Right kidney (tissue), 9 donors: ENCODE measurements at places on chromosomes 16 and 17.
A peak's percentile ranks its signal among the peaks of the same experiment; 100 is the strongest.

DNA sequence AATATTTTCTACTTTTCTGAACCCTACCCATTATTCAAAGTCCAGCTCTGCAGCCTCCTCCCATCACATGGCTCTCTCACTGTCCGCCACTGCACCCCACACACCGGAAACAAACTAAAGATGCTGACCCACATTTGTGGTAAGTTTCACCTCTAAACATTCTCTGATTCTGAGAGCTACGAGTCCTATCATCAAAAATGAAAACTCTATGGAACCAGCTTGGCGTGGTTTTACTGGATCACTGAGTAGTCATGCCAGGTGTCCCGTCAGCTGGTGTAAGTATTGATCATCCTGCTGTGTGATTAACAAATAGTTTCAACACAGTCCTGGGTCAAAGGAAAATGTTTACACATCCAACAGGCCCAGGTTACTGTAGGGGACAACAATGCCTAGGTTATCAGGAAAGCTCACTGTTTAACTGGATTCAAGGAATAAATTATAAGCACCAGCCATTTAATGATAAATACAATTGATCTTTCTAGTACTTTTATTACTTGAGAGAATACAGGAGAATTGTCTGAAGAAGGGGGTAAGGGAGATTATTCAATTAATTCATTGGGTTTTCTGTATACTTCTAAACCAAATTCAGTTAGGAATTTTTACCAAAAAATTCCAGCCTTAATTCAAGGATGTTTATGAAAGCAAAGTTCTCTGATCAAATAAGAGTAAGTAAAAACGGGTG is 33.9 kb downstream of the CYTH1 start:
- no peak for DNase-seq

DNA sequence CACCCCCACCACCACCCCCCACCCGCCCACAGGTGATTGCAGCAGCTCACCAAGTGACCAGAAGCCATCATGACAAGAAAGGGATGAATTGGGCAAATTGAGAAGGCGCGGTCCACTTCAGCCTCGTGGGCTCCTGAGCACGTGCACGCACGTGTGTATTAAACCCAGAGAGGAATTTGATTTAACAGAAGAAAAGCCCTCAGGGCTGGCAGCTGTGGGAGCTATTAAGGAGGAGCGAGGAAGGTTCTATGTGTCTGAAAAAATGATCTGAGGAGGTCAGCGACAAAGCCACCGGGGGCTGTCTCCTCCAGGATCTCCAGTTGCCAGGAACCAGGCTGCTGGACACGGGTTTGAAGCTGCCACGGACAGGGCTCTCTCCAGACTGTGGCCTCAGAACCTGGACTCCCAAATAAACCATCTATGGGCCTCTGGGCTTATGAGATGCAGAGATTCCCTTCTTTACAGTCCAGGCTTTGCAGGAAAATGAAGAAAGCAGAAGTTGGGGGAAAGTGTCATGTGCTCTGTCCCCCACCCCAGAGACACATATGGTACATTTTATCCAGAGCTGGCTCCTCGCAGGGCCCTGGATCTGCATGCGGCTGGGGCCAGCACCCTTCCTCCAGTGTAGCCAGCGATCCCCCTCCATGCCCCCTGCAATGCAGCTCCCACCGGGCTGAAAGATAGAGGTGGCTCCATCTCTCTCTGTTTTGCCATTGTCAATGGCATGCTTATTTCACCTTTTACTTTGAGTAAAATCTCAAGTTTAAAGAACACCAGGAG is 219.7 kb upstream of the RPL38 start:
- no peak for DNase-seq

GRCh38 chr17:36001862-36002603 is 680 bp upstream of the CCL15 start:
- DNase-seq: peak; percentile 35

- no peak for DNase-seq
These were observed 166.3 kb upstream of the FOXF1 start for GRCh38 chr16:86343796-86344585.

- no peak for DNase-seq
These were observed 43.1 kb downstream of the KLHDC4 start for GRCh38 chr16:87722590-87723225.

DNA sequence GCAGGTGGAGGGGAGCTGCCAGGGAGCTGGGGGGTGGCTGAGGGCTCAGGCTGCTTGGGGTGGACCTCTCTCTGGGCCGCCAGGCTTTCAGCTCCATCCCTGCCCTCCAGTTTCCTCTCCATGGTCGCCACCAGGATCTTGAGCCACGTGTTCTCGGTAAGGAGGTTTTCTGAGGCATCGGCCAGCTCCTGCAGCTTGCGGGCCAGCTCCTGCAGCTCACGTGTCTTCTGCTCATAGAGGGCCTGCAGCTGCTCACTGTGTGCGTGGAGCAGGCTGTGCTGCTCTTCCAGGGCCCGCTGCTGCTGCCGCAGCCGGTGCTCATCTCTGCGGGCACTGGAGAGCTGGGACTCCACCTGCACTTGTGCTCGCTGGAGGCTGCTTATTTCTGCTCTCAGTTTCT is 11.0 kb downstream of the SNN start:
- DNase-seq: no peak

DNA sequence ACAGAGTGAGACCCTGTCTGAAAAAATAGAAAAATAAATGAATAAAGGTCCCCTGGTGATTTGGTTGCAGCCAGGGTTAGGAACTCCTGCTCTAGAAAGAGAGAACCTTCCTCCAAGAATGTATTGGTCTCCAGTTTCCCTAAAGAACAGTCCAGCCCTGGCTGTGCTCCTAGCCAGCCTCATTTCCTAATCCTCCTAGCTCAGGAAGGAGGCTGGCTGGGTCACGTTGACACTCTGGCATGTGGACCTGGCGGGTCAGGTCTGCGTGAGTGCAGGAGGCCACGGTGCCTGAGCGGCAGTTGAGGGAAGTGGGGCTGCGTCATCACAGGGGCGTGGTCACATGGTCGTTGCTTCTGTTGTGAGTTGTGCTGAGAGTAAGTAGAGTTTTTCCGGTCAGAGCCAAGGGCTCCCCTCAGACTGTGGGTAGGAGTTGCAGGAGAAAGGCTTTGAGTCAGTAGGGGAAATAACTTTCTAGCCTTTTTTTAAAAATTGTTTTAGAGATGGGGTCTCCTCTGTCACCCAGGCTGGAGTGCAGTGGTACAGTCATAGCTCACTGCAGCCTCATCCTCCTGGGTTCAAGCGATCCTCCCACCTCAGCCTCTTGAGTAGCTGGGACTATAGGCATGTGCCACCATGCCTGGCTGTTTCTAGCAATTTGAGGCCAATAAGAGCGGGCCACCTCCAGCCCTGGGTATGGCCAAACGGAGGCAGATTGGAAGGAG is 194.0 kb upstream of the CIBAR2 start:
- DNase-seq: peak; percentile 50

DNA sequence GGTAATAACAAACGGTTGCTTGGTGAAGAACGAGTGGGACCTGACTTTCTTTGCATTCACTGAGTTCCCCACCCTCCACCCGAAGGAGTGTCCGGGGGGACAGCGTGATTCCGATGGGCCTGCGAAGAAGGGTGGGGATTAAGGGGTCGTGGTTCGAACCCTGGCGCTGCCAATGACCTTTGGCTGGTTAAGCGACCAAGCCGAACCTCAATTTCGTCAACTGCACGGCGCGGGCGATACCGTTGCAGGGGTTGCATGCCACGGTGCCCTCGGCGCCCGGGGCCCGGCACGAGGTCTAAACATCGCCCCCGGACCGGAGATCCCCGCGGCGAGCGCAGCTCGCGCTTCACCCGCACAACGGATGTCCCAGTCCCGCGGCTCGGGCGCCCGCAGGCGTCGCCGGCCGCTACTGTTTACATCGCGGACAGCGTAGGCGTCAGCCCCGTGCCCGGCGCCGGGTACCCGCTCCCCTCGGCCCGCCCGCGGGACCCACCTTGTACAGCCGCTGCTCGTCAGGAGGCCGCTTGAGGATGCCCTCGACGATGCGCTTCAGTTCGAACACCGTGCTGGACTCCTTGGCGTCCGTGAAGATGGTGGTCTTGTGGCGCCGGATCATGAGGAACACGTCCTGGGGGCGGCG is 460 bp downstream of the ELOB start:
- DNase-seq: peak; percentile 66

- DNase-seq: no peak
These were observed 44.0 kb downstream of the AKAP10 start for GRCh38 chr17:19933628-19934027.

GRCh38 chr17:50027172-50027880 is 28.6 kb upstream of the ITGA3 start:
- DNase-seq: peak; percentile 60

GRCh38 chr16:4860727-4861342 is 13.6 kb downstream of the UBN1 start:
- DNase-seq: no peak

DNA sequence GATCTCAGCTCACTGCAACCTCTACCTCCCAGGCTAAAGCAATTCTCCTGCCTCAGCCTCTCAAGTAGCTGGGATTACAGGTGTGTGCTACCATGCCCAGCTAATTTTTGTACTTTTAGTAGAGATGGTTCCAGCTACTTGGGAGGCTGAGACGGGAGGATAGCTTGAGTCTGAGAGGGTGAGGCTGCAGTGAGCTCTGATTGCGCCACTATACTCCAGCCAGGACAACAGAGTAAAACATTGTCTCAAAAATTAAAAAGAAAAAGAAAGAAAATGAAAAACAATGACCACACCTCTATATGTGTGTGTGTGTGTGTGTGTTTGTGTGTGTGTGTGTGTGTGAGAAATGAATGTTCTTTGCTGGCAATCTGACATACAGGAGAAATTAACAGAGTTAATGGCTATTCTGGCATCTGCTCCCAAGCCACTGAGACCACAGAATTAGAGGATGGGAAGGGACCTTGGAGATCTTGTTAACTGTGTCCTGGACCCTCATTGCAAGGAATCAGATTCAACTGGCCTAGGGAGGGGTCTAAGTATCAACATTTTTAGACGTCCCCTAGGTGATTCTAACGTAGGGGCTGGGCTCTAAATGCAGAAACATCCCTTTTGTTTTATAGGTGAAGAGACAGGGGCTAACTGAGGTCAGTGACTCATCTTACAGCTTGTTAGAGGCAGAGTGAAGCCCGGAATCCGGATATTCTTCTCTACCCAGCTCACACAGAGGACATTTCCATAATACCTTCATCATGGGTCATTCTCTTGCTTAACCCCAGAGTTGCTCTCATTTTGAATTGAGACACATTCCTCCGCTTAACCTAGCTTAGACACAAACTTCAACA is 16.4 kb upstream of the MARCHF10 start:
- DNase-seq: no peak

GRCh38 chr17:48540213-48540612 is 4.7 kb downstream of the HOXB2 start:
- DNase-seq: peak; percentile 44

DNA sequence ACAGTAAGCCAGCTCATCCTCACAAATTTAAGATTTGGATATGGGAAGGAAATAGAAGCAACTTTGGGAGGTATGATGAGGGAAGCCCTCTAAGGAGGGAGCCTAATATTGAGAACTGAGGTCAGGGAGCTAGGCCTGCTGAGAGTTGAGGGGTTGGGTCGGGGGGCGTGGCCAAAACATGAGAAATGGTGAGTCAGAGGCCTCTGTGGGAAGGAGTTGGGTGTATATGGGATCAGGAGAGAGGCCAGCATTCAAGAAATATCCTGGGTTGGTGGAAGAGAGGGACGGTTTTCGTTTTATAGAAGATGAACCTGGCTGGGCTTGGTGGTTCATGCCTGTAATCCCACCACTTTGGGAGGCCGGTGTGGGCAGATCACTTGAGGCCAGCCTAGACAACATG is 48.4 kb downstream of the CLEC16A start:
- DNase-seq: no peak

- no peak for DNase-seq
These were observed 155.7 kb upstream of the NOL11 start for GRCh38 chr17:67562005-67562404.

DNA sequence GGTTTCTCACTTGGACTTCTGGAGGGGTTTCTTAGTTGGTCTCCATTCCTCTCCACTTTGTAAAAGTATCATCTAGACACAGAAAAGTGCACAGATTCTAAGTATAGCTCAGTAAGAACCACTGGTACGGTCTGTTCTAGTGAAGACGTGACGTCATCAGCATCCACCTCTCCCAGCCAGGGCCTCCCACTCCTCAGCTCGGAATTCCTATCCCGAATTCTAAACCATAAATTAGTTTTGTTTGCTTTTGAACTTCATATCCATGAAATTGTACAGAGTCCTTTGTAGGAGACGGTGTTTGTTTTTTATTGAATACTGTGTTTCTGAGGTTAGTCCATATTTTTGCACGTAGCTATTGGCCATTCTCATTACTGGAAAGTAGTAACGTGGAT is 25.5 kb downstream of the FOXK2 start:
- no peak for DNase-seq

GRCh38 chr16:22373662-22374310 is 633 bp downstream of the CDR2 start:
- peak; percentile 90 for DNase-seq

GRCh38 chr16:84225571-84225970 is 14.2 kb downstream of the KCNG4 start:
- DNase-seq: no peak

DNA sequence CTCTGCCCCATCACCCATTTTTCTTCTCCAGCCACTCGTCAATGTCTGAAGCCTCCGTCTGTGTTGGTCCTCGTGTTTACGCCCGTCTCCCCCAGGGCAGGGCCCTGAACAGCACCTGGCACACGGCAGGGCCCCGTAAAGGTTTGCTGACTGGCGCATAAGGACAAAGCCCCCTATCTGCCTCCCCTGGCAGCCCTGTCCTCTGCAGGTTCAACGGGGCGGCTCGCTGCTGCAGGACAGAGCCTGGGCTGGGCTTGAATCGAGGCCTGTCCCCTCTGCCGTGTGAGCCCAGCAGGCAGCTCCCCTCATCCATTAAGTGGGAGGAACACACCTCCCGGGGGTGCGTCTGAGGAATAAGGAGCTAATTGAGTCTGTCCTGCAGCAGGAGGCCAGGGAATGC is 46.1 kb upstream of the PABPN1L start:
- DNase-seq: no peak

- no peak for DNase-seq
These were observed 28.2 kb downstream of the ADAMTS18 start for GRCh38 chr16:77406680-77407079.

DNA sequence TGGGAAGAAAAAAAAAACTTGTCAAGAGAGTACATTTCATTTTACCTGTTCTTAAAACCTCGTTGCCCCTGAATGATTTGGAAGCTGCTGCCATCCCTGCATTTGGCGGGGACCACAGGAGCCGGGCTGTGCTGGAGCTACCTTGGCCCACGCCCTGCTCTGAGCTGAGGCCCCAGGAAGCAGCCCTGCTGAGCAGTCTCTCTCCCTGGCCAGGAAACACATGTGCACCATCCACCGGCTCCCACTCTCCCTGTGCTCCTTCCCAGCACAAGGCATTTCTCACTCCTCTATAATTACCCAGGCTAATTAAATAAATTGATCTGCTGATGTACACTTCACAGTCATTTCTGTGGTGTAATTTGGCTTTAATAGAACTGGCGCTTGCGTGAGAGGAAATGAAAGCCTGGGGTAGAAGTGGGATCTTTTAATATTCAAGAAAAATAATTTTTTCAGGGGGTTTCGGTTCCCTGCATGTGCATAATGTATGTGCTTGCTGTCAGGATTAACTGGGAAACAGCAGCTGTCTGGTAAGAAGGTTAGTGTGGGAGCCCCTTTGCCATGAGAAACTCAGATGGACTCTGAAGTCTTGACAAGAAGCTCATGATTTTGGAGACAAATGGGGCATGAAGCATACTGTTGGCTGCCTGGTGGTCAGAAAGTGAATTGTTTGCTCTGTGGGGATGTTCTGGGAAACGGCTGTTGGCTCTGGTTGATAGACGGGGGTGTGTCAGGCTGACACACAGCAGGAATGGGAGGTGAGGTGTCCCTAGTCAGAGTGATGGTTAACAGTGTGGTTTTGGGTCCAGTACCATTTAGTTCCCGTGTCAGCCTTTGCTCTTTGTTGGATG is 252.3 kb upstream of the EEF2KMT start:
- DNase-seq: no peak

GRCh38 chr17:81153340-81153803 is 11.9 kb upstream of the PVALEF start:
- DNase-seq: no peak
